ENCODE measurements at places on chromosomes 7 and 10.

GRCh38 chr7:85685901-85686300, 499.0 kb upstream of the SEMA3D start:
- no peak for DNase-seq

DNA sequence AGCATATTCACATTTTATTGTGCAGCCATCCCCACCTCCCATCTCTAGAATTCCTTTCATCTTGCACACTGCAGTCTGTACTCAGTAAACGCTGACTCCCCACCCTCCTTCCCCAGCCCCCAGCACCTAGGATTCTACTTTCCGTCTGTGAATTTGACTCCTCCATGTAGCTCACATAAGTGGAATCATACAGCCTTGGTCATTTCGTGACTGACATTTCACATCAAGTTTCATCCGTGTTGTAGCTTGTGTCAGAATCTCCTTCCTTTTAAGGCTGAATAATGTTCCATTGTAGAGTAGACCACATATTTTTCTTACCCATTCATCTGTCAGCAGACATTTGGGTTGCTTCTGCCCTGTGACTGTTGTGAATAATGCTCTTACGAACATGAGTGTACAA, 26.2 kb upstream of the TCERG1L start:
- no peak for DNase-seq

- no peak for DNase-seq
Observed at GRCh38 chr7:90933984-90934383, 330.2 kb upstream of the FZD1 start.

- no peak for DNase-seq
Observed at GRCh38 chr10:79941585-79942210, 7.2 kb downstream of the SFTPD start.

DNA sequence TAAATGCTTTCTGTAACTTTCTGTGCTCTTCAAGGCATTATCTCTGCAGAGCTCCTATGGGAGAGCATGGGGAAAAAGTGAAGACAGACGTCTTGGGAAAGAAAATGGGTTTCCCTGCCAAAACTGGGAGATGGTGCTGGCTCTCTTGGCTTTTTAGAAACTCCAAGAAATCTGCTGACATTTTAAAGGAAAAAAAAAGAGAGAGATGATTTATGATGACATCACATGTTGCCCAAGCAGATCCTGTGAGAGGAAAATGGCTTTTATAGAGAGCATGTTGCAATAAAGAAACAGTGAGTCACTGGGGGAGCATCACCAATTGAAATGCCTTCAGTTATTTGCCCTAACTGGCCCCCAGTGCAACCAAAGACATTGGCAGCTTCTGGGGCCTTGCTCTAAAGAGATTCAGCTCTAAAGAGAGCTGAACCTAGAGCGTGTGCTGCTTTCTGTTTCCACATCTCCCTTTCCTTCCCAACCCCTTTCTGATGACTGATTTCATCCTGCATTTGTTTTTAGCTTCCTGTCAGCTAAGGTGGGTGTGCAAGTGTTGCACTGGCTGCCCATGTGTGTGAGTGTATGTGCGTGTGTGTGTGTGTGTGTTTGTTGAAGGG, 37.7 kb downstream of the LRMDA start:
- DNase-seq, result no peak

DNA sequence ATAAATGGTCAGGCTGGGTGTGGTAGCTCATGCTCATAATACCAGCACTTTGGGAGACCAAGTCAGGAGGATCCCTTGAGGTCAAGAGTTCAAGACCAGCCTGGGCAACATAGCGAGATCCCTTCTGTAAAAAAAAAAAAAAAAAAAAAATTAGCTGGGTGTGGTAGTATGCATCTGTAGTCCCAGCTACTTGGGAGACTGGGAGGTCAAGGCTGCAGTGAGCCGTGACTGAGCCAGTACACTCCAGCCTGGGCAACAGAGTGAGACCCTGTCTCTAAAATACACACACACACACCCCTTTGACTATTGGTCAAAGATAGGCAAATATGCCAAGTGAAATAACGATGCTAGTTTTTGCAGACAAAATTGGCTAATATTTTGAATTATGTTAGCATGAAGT, 80.6 kb downstream of the IGF2BP3 start:
- DNase-seq, result no peak

- DNase-seq, result no peak
Observed at GRCh38 chr7:134089446-134089845, 37.7 kb upstream of the LRGUK start.

DNA sequence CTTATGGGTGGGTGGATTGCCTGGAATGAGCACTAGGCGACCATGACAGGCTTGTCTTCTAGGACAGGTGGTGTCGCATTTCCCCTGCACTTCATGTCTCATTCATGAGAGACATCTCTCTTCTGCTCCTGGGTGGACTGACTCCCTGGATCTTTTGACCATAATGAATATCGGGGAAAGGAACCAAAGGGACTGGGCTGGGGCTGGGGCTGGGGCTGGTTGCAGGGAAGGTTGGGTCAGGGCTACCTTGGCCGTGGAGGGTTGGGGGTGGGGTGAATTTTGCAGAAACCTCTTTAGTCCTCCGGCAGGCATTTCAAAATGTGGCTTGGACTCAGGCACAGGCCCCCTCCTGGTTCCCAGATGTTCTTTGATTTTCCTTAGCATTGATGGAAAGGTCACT, 319.2 kb downstream of the ZNF716 start:
- no peak for DNase-seq

- peak; percentile 80 for DNase-seq
Observed at GRCh38 chr7:112056409-112056808, 149.8 kb downstream of the DOCK4 start.

- no peak for DNase-seq
Observed at GRCh38 chr7:134452419-134452838, 6.5 kb downstream of the AKR1B1 start.

GRCh38 chr7:88888684-88889083, 93.1 kb upstream of the TEX47 start:
- no peak for DNase-seq

DNA sequence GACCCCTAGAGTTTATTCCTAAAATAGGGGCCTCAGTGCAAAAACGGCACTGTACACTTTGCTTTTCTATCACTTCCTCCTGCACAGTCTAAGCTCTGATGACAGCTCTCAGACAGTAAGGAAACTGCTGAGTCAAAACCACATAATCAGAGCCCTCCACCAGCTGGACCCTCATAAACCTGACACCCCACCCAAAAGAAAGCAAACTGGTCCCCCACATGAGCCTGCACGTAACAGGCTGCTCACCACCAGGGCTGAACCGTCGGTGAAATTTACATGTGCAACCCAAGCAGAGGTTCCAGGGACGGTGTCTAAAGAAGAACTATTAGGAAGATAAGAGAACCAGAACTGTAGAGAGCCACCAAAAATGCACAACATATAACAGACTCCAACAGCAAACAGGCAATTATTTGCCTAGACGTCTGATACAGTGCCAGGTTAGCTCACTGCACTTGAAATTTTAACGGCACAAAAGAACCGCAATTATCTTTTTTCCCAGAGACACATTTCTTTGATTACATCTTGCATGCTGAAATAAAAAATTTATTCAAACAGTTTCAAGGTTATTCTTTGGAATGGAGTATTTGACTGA, 19.6 kb downstream of the SGMS1 start:
- peak; percentile 76 for DNase-seq

- DNase-seq, result no peak
Observed at GRCh38 chr7:47525066-47525623, 56.8 kb downstream of the TNS3 start.

DNA sequence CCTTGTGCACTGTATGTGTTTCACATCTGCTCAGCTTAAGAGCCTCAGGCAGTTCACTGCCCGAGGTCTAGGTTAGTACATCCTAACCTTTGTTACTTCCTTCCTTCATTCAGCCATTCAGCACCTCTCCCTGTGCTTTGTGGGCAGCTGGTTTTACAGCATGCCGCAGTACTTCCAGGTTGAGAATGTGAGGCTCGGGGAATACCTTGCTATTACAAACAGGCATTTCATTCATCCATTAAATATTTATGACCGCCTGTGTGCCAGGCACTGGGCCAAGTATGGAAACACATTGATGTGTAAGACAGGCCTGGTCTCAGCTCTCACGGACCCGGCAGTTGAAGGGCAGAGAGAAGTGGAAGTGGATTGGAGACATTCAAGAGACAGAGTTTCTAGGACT, 82.4 kb downstream of the SHH start:
- peak; percentile 12 for DNase-seq

GRCh38 chr10:16436367-16436757, 448 bp upstream of the PTER start:
- no peak for DNase-seq

- no peak for DNase-seq
Observed at GRCh38 chr7:106915873-106916272, 50.8 kb downstream of the PIK3CG start.

DNA sequence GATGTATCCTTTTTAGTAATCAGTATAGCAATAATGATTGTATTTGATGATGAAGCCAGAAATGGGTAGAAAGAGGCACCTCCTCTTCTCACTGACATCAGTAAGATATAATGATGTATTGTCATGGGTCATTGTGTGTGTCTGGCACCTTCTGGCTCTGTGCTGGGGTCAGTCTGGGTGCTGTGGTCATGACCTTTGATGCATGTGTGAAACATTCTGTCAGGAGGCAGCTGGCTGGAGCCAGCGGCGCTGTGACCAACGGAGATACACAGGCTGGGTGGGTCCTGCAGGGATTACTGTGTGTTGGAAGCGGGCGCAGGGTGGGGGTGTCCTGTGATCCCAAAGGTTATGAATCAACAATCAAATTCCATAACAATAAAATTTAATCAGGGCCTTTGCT, 35.2 kb downstream of the EEPD1 start:
- DNase-seq, result no peak

DNA sequence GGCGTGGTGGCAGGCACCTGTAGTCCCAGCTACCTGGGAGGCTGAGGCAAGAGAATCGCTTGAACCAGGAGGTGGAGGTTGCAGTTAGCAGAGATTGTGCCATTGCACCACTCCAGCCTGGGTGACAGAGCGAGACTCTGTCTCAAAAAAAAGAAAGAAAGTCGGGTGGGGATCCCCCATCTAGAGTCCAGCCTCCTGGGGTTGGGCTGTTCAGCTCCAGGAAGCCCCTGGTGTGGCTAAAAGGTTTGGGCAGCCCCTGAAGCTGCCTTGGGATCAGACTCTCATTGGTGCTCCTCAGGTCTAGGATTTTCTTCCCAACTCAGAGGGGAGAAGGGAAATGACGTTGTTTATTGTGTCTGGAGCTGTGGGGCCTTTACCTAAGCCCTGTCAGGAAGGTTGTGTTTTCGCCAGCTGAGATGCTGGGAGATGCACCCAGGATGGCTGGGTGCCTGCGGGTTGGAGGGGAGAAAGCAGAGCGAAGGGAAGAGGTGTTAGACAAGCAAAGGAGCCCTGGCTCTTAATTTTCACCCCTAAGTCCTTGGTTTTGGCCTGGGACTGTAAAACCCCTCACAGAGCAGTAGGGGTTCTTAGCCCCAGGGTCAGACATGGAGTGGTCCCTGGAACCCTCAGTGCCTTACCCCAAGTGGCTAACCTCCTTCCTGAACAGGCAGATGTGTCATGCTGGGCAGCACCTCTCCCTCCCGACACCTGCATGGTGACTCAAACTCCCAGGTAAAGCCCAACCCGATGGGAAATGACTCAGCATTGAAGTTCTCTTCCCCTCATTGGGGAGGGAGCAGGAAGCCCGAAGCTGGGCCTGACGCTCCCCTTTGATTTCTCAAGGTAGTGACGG, 21.1 kb downstream of the PLAU start:
- DNase-seq, result no peak

DNA sequence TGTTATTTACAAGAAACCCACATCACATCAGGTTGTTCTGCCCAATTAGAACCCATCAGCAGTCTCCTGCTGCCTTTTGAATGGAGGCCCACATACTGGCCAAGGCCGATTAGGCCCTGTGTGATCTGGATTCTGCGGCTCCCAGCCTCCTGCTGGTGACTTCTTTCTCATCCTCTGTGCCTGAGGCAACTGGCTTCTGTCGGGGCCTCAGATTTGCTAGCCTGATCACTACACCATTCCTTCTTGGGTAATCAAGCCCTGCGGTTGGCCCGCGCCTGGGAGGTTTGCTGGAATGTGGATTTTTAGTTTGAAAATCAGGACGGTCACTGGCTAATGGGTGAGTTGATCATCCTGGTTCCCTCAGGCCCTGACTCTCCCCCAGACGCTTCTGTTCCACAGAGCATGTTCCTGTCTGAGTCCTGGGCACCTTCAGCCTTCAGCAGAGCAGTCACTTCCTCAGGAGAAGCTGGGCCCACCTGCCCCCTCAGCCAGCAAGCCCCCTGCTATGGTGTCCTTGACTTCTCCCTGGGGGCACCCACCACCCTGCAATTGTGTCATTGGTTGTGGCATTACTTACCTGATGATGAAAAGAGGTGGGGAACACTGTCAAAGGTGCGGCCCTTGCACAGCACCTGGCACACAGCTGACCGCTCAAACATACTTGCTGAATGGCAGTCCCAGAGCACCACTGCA, 207.6 kb downstream of the PHTF2 start:
- DNase-seq, result no peak

- no peak for DNase-seq
Observed at GRCh38 chr7:80273327-80273726, 138.7 kb downstream of the GNAI1 start.

DNA sequence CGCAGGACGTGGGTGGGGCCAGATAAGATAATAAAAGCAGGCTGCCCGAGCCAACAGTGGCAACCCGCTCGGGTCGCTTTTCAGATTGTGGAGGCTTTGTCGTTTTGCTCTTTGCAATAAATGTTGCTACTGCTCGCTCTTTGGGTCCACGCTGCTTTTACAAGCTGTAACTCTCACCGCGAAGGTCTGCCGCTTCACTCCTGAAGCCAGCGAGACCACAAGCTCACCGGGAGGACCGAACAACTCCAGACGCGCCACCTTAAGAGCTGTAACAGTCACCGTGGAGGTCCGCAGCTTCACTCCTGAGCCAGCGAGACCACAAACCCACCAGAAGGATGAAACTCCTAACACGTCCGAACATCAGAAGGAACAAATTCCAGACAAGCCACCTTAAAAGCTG, 286.6 kb upstream of the MAGI2 start:
- no peak for DNase-seq

- DNase-seq, result no peak
Observed at GRCh38 chr7:122884186-122884585, 2.1 kb downstream of the CADPS2 start.

DNA sequence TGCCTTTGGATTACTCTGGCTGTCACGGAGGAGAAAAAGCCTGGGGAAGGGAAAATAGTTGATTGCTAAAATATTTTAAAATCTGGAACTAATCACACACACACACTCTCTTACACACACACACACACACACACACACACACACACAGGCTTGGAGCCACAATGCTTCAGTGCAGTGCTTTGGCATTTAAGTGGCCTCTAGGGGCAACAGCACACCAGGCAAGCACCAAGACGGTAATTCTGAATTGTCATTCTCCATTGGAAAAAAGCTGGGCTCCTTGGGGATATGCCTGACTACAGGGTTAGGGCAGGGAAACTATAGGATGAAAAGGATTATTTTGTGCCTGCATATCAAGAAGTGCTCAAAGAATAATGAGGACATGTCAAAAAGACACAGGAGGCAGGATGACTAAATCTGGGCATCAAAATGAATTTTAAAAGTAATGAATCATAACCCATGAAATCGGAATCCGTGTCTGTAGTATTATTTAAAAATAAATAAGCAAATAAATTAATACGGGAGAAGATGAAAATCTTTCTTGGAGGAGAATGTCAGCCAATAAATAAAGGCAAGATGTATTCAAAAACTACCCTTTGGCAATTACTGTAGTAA, 30.4 kb upstream of the DDC start:
- no peak for DNase-seq

Measured in DMS79 treated with DMSO at 0.1 percent for 48 hours (cell line).